Right atrium auricular region (tissue), 2 donors: ENCODE measurements at places on chromosomes 12 and 14. TPM values are rescaled to one million over a fixed set of nuclear protein-coding genes. Genes with fewer than 3 reads are reported as not detected.

The GPATCH2L gene
- 48.5 TPM for total RNA-seq

DNA sequence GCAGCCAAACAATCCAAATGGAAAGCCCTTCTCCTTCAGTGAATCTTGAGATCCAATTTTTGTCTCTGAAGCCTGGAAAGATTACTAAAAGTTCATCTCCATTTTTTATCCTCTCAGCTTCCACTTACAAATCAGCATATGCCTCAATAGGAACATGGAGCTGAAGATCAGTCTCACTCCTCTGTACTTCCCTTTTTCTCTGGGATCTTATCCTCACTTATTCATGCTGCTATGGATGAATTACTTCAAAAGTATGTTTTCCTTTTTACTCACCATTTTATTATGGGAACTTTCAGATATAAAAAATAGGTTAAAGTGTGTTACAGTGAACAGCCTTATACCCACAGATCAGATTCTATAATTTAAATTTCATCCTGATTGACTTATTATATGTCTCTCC is 14.4 kb upstream of the NTF3 start:
- no peak for DNase-seq

The ANO4 gene
- total RNA-seq, result not detected

- no peak for DNase-seq
These were observed 119.1 kb upstream of the EGLN3 start for GRCh38 chr14:34069854-34070582.

GRCh38 chr14:81269100-81269978 is 48.6 kb upstream of the GTF2A1 start:
- DNase-seq, result no peak
